Adipocyte (in vitro differentiated cells): ENCODE measurements at places on chromosomes 5 and 9.

GRCh38 chr5:118553662-118554061, 434.7 kb downstream of the DTWD2 start:
- peak; percentile 96 for DNase-seq

- no peak for DNase-seq
Measured at GRCh38 chr5:80712919-80713318, 58.1 kb upstream of the DHFR start.

- DNase-seq: no peak
Measured at GRCh38 chr9:93890436-93890935, 64.7 kb downstream of the BARX1 start.

GRCh38 chr9:22141908-22142307, 132.8 kb upstream of the CDKN2B start:
- DNase-seq: no peak

DNA sequence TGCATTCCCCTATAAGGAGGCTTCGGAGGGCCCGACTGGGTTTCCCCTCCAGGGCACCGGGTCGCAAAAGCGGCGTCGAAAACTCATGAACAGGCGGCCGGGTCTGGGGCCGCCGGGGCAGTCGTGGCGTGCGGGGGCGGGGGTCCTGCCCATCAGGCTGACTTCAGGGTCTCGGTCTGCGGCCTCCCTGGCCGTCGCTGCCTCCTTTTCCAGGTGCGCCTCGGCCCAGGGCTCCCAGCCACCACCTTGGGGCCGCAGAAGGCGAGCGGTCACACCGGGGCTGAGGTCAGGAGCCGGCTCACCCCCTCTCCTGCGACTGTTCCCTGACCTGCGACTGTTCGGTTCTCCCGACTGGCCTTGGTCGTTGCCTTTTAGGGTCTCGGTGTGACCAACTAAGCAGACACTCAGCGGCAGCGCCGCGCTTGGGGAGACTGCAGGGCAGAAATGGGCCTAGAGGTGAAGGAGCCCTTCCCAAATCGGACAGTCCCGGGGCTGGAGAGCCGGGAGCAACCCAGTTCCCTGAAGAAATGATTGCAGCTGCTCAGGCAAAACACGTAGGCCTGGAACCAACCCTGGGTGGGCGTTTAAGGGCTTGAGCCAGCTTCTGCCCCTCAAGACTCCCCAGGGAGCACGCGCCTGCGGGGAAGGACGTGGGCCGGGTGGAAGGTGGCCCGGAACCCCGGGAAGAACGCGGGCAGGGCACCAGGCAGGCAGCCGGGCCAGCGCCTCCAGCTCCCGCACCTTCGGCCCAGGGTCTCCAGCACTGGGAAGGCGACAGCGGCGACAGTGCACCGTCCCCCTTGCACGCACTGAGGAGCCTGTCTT, 11.2 kb downstream of the IRX2 start:
- no peak for DNase-seq

DNA sequence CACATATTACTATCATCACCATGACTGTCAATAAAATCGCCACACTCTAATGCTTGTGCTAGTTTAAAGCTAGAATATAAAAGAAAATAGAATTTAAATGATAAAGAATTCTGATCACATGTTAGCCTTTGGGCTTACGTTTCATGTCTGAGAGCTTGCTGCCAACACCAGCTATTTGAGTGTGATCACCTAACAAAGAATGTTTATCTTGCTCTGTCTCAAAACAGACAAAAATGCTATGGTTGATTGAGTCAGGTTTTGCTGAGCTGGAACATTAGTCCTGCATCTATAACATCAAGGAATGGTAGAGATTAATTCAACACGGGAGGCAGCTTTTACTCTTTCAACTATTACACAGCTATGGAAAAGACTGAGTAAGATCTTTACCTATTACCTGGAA, 50.7 kb downstream of the MSX2 start:
- DNase-seq: peak; percentile 11

DNA sequence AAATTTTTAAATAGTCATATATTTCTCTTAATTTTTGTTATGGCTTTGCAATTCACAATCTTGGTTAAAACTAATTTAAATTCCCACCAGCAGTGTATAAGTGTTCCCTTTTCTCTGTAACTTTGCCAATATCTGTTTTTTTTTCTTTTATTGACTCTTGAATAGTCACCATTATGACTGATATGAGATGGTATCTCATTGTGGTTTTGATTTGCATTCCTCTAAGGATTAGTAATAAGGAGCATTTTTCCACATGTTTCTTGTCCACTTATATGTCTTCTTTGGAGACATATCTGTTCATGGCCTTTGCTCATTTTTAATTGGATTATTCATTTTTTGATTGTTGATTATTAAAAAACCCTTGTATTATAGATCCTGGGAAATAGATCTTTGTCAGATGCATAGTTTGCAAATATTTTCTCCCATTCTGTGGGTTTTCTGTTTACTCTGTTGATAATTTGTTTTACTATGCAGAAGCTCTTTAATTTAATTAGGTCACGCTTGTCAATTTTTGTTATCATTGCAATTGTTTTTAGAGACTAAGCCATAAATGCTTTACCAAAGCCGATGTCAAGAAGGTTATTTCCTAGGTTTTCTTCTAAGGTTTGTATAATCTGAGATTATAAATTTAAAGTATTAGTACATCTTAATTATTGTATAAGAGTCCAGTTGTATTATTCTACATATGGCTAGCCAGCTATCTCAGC, 610.9 kb downstream of the CHSY3 start:
- DNase-seq: peak; percentile 70

DNA sequence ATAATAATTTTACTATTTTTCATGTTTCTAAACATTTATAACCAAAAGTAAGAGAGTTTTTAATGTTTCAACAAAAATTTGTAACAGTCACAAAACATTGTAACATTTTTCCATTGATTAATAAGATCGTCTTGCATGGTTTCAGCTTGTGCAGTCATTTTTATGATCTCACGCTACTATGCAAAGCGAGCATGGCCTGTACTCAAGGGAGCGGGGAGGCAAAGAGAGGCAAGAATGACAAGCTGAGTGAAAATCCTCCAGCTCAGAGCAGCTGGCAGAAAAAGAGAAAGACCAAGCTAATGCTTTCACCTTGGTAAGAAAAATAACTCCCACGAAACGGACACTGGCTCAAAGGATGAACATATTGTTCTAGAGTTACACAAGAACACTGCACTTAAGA, 90.0 kb upstream of the SV2C start:
- no peak for DNase-seq

- no peak for DNase-seq
Measured at GRCh38 chr9:98688710-98689495, 19.8 kb downstream of the GABBR2 start.

DNA sequence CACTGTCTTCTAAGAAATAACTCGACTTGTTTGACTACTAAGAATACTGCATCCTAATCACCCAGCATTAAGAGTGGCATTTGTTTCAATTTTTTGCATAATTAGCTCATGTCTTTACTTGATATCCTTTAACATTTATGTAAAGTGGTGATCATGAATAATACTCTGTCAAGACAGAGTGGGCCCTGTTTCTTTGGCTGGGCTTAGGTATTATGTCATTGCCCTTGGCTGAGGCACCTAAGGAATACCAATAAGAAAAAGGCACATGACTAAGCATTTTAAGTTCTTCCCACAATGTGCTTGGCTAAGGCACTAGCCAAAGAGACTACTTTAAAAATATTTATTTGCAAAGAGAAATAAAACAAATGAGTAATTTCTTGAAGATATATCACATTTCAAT, 308.1 kb downstream of the CTNND2 start:
- DNase-seq: no peak

DNA sequence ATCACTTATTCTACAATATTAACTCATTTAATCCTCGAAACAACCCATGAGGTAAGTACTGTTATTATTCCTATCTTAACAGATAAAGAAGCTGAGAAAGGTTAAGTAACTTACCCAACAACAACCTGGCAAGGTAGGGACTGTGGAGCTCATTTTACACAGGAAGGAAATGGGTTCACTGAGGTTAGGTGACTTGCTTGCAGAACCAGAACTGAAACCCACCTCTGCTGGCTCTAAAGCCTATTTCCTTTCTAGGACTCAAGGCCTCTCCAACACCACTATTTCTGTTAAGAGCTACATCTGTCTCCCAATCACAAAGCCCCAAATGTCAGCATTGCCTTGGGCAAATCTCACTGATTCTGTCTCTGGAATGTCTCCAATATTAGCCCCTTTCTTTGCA, 38.9 kb upstream of the IFNK start:
- DNase-seq: no peak

DNA sequence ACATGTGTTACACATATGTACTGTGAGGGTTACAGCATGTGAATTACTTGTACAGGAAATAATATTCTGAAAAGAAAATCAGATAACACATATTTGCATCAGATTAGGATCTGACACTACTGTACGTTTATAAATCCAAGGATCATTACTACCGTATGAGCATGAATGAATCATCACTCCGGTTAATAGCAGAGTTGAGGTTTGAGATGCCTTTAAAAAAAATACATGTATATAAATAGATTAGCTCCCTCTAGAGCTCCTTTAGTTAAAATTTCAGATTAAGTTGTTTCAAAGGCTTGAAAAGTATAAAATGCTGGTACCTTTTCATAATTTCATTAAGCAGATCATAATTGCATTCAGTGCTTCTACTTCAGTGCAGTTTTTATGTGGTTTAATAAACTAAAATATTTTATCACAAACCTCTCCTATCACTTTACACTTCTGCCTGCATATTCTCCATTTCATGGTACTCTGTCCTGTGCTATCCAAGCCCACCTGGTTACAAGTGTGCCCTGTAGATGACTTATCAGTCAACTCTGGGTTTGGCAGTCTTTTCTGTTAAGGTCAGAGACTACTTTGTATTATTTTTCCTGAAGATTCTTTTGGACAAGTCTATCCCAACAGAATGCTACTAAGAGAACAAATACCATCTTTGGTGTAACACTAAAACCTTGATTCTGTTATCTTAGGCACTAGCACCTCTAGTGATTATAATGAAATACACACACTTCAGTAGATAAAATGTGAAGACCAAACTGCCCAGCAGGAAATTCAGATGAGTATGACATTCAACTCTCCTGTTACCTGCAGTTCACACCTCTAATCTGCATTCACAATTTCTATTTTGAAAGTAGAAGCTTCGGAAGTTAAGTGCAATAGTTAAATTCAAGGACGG, 48.0 kb upstream of the POU5F2 start:
- peak; percentile 63 for DNase-seq

GRCh38 chr5:83364312-83365299, 106.9 kb upstream of the VCAN start:
- no peak for DNase-seq

- DNase-seq: peak; percentile 89
Measured at GRCh38 chr5:98768160-98768959, 5.1 kb upstream of the RGMB start.
